ENCODE measurements at places on chromosomes 4 and X.

DNA sequence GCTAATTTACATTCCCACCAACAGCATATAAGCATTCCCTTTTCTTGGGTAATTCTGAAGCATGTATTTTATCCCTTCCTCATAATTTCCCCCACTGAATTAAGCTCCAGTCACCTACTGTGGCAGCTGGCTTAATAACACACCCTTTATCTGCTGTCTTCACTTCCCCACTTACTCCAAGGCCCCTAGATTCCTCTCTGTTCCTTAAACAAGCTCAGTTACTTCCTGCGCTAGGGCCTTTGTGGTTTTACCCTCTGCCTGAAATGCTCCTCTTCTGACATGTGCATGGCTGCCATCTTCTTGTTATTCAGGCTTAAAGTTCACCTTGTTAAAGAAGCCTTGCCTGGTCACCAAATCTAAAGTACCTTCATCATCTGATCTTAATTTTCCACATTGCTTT is 47.2 kb upstream of the RPS6KA3 start:
- DNase-seq = no peak

DNA sequence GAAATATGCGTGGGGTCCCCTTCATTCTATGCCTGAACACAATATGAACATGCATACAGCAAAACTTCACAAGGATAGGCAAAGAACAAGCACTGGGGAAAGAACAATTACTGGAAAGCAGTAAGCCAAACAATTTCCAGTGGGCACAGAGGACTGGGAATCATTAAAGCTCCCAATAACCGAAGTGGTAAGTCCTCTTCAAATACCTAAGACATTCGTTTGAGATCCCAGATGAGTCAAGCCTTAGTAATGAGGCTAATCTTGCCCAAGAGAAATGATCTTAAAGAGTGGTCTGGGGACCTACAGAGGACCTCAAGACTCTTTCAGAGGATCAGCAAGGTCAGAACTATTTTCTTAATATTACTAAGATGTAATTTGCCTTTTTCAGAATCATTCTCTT is 28.6 kb downstream of the ANAPC10 start:
- DNase-seq = no peak

GRCh38 chr4:1200425-1201035 is 28.1 kb upstream of the SPON2 start:
- no peak for DNase-seq

- DNase-seq = no peak
These were observed 444 bp downstream of the FREM3 start for GRCh38 chr4:143700046-143700415.

- no peak for DNase-seq
These were observed 99.0 kb upstream of the DUSP21 start for GRCh38 chrX:44744799-44745198.

DNA sequence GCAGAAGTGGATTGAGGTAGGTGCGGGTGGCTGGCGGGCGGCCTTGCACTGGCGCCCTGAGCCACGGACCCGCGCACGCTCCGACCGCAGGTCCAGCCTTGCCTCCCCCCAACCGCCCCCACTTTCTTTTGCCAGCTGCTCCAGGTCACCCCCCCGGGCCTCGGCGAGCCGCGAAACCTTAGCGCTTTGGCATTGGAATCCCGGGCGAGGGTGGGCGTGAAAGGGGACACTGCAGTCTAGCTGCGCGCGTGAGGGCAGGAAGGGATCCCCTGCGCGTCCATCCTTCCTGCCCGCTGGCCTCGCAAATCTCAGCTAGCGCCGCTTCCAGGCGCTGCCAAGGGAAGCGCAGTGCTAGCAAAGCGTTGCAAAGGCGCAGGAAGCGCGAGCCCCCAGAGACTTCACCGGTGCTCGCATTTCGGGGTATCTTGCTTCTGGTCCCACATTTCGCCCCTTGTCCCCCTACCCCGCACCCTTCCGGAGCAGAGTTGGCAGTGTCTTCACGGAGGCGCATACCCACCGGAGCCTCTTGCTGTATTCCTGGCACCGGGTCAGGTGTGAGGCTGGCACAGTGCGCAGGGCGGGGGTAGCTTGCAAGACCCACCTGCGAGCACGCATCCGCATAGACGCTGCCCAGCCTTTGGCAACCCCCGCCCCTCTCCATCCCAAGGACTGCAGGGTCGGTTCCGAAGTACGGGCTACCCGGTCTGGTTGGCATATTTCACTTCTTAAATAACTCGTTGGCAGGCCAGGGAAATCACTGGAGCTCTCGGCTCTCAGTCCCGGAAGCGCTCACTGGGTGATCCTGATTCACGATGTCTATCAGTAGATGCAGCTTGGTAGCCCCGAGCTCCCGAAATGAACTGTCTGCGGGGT is 104.4 kb downstream of the UCHL1 start:
- DNase-seq = no peak

- no peak for DNase-seq
These were observed 117.9 kb downstream of the CEP44 start for GRCh38 chr4:174401471-174402130.

- DNase-seq = no peak
These were observed 325.9 kb downstream of the EPHA5 start for GRCh38 chr4:65344278-65344825.

DNA sequence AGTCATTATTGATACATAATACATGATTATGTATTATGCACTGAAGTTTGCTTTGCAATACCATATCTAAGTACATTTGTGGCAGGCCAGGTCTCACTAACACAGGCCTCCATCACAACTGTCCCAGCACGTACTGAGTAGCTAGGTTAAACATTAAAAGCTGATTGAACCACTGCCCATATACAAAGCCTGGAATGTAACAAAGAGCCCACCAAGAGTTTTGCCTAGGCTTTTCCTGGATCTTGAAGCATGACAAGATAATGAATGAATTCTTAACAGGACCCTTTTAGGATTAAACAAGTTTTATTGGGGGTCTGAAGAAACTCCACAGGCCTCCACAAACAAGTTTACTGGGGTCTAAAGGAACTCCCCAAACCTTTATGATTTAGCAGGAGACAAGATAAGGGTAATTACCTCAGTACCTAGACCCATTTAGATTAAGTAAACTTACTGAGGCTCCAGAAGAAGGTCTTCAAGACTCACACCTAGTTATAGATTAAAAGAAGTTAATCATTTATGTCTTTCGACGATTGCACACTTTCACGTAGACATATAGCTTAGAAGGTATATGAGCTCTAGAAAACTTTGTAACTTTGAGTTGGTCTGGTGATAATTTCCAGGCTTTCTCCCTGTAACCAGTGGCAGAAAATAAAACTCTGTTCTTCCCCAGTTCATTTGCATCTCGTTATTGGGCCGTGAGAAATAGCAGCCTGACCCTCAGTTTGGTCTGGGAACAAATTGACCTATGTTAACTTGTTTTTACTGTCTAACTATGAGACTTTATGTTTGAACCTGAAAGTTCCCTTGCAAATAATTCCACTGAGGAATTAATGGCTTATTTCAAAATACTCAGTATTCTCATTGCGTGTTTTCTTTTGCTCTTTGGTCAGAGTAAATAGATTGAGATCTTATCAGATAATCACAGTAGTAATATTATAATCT is 84.8 kb downstream of the PHEX start:
- no peak for DNase-seq

GRCh38 chr4:872241-872981 is 46.5 kb upstream of the CPLX1 start:
- DNase-seq = no peak

GRCh38 chr4:8819019-8819418 is 52.6 kb downstream of the HMX1 start:
- DNase-seq = no peak

GRCh38 chr4:78775303-78776078 is 659 bp upstream of the BMP2K start:
- DNase-seq = peak; percentile 75

GRCh38 chrX:153871946-153872878 is 13.8 kb downstream of the L1CAM start:
- DNase-seq = no peak

DNA sequence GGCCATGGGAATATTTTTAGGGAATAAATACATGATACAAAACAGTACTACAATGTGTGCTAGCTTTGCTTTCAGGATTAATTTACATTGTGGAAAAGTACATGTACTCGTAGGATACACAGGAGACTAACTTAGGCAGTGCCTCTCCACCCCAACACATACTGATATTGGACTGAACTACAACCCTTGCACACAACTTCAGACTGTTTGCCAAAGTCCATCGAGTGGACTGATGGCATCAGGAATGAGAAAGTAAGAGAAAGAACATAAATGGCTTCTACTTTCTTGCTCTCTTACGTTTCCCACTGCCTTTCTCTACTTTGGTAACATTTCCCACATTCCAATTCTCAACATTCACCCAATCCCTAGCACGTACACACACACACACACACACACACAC is 130.1 kb downstream of the RNF150 start:
- DNase-seq = no peak

GRCh38 chr4:24112466-24112865 is 222.6 kb upstream of the PPARGC1A start:
- DNase-seq = no peak

DNA sequence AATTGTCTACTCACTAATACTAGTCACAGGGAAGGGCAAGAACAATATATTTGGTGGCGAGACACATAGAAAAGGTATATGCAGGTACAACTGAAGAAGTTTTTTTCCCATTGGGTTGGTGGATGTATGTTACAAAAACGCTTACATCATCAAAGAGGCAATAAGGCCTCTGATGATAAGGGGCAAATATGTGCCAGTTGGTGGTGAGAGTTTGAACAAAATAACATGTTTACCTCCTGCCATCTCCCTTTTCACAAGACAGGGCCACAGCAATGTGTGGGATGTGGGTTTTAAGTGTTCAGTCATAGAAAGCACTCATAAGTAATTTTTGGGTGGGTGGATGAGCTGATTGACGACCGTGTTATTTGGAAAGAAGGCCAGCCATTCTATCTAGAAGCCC is 41.7 kb downstream of the PAGE2 start:
- DNase-seq = no peak

- no peak for DNase-seq
These were observed 148.8 kb upstream of the STK26 start for GRCh38 chrX:131874300-131874699.

- DNase-seq = no peak
These were observed 136.6 kb downstream of the FBXW7 start for GRCh38 chr4:152399246-152399645.

DNA sequence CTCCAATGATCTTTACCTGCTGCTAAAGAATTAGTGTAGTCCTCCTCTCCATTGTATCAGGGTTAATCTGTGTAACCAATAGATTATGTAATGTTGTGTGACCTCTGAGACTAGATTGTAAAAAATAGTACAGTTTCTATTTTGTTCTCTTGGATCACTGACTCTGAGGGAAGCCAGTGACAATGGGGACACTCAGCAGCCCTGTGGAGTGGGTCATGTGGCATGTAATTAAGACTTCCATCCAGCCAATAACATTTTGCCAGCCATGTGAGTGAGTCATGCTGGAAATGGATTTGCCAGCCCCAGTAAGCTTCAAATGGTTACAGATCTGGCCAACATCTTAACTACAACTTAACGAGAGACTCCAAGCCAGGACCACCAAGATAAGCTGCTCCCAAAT is 332.3 kb downstream of the PTTG2 start:
- DNase-seq = no peak

- no peak for DNase-seq
These were observed 19.1 kb downstream of the SASH3 start for GRCh38 chrX:129798888-129799287.

DNA sequence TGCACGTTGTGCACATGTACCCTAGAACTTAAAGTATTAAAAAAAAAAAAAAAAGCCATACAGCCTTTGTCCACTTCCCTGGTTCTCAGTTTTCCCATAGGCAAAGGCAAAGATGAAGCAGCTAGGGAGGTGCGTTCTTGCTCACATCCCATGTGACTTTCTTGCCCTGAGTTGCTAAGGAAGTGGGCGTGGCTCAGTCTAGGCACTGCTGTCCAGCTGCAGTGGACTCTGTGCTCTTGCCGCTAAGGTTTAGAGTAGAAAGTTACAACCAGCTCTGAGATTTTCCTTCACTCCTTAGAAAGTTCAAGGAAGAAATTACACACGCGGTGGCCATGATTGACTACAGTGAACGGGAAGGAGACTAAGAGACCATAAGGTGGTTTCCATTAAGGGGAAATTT is 144.7 kb downstream of the NAA11 start:
- no peak for DNase-seq
